ENCODE measurements at places on chromosomes 12 and 14. TPM values are rescaled to one million over a fixed set of nuclear protein-coding genes. Genes with fewer than 3 reads are reported as not detected.

Gene PLEKHA5
- total RNA-seq: 0.66 TPM

Gene DIP2B
- total RNA-seq: 29.9 TPM

Gene PLXNC1
- 6.9 TPM for total RNA-seq

Gene FAM90A1
- total RNA-seq: 0.34 TPM

Gene SIX6
- not detected for total RNA-seq

Gene MRPS35
- total RNA-seq: 79.1 TPM

DNA sequence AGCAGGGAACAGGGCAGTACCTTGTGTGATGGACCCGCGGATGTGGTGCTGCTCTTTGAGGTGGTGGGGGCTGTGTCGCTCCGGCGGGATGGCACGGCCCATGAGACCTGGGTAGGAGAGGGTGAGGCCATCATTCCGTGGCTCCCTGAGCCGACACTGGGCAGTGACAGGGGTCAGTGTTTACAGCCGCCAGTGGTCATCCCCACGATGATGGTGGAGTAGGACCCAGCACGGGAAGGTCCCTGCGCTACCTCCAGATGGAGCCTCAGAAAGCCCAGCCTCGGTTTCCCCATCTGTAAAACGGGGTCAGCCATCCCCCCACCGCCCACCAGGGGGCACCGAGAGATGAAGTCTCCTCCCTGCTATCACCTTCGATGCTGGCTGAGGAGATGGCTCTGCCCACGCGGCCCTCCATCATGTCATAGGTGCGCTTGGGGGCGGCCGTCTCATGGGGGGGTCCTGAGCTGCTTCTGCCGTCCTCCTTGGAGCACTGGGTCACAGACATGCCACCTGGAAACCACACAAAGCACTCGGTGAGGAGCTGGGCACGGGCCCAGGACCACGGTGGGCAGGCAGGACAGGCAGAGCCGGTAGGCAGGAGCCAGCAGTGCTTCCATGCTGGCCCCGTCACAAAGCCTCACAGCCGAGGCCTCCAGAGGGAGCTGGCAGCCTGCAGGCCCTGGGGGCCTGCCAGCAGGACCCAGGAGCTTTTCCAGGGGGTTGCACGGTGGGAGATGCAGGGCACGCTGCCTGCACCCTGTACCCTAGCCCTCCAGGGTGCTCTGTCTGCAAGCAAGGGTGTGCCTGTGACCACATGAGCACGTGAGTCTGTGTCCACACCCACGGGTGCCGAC is 53.1 kb downstream of the RFLNA start:
- DNase-seq: peak; percentile 26

GRCh38 chr12:102883204-102883799 is 33.7 kb downstream of the PAH start:
- peak; percentile 10 for DNase-seq

GRCh38 chr12:89354612-89355067 is 2.3 kb upstream of the DUSP6 start:
- DNase-seq: no peak

DNA sequence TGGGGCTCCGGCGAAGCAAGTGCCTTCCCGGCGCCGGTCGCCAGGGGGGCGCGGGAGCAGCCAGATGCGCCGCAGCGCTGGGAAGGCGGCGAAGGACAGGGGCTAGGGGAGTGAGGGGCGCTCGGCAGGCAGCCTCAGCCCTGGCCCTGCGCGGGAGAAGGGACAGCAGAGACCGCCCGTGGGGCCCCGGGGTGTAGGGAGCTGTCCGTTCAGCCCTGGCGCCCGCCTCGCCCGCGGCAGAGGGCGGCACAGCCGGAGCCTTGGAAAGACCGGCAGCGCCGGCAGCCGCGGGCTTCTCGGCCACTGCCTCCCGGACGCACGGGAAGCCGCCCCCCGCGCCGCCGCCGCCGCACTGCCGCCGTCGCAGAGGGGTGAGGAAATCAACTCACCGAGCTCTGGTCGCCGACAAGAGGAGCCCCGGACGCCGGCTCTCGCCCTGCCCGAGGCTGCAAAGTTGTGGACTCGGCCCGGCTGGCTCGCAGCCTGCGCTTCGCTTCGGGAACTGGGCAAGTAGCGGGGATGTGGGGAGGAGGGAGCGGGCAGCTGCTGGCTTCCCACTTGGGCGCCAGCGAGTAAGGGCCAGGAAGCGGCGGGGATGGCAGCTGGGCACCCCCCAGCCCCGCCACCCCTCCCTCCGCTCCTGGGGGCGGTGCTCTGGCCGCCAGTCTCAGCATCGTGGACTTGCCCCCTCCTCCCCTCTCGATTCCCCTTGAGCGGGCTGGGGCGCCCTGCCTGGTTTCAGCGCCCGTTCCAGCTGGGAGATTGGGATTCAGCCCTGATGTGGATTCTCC is at the start of gene ZDHHC22:
Gene ZDHHC22 (minus strand): TSS at position 578 of the 791 bp plus-strand sequence. CDS start 2,053 bp downstream, outside the sequence.
- DNase-seq: no peak

- no peak for DNase-seq
Observed at GRCh38 chr14:56874375-56874774, 64.1 kb upstream of the OTX2 start.

DNA sequence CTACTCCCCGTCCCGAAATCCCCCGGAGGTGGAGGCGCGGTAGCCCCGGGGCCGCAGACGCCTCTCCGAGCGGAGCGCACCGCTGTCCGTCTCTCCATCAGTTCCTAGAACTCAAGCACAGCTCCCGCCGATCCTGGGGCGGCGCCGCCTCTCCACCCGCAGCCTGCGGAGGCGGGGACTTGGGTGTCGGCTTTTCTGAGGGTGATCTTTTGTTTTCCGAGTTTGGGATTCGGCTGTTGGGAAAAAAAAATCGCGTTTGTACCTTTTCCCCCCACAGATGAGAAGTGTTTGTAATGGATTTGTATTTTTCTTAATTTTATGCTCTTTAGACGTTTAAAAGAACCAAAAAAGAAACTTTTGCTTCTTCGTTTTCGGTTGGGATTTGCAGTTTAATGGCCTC is 26.6 kb downstream of the LRCOL1 start:
- no peak for DNase-seq
